ENCODE measurements at places on chromosomes 13 and 19.

GRCh38 chr19:18002347-18002850 lies 5.6 kb upstream of the ARRDC2 start:
- no peak for DNase-seq

GRCh38 chr19:49573425-49573824 lies 6.9 kb downstream of the NOSIP start:
- no peak for DNase-seq

GRCh38 chr13:108855737-108856387 lies 226.5 kb downstream of the MYO16 start:
- DNase-seq = no peak

- DNase-seq = peak; percentile 60
These were observed at the start of gene ZNF69 for GRCh38 chr19:11887611-11888531. Gene ZNF69 (plus strand): TSS chr19:11887782. CDS start chr19:11887924, 142 bp downstream.

DNA sequence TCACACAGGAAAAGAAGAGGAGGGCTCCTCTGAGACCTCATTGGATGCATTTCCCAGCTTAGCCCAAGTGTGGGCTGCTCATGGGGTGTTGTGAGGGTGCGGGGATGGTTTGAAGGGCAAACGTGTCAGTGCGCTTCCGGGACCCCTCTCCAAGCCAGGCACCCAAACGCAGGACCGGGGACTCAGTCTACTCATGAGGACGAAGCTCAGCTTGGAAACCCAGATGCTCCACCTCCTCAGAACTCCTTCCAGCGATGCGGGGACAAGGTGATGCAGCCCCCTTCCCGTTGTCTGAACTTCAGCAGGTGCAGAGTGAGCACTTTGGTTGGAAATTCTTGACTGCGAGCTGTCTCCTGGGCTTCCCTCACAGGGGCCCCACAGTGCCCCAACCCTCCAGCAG lies 33.1 kb upstream of the MTIF3 start:
- DNase-seq = no peak

GRCh38 chr13:110017379-110017778 lies 231.0 kb upstream of the IRS2 start:
- DNase-seq = no peak

DNA sequence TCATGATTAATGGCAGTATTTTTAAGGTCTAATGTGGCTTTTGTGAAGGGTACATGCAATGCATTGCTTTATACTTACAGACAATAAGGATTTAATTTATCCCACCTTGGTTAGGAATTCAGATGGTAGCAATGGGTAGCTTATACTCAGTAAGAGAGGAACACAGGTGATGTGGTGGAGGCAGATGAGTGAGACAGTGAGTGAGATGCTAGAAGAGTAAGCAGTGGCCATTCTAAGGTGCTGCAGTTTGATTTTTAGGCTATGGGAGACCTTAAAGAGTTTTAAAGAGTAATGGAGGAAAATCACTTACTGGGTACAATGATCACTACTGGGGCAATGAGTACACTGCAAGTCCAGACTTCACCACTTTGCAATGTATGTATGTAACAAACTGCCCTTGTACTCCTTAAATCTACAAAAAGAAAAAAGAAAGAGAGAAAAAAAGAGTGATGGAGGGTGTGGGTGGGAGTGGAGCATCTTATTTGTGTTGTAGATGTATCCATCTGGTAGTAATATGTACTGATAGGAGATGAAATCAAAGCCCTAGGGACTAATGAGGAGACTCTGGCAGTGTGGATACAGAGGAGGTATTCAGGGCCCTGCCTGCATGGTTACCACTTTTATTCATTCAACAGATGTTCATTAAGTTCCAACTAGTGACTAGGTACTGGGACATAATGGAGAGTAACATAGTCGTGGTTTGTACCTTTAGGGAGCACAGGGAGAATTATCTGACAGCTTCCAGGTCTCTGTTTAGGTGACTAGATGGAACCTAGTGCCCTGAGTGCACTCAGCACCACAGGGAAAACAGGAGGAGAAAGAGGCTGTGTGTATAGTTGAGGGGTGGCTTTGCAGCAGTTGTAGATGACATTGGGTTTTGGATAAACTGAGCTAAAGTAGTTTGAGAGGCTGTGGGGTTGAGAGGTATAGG lies 99.0 kb downstream of the GPC6 start:
- no peak for DNase-seq

- no peak for DNase-seq
These were observed 106.5 kb downstream of the FOXO1 start for GRCh38 chr13:40559915-40560314.

- no peak for DNase-seq
These were observed 61.3 kb downstream of the SLITRK6 start for GRCh38 chr13:85737952-85738351.

- DNase-seq = no peak
These were observed 40.1 kb downstream of the FAM216B start for GRCh38 chr13:42821437-42821836.

DNA sequence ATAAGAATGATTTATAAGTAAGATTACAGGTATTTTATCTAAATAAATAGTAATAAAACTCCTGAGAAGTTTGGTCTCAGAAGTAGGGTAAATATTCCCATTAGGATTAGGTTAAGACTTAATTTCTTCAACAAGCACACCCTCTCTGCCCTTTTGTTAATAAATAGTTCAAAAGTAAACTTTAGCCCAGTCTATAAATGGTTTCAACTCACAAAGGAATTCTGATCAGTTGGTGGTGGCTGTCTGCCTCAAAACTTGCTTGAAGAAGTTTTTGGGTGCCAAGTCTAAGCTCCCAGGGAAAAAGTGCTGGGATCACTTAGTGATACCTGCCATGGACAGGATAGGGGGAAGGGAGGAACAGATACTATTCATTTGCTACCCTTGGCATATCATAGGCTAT lies 22.9 kb downstream of the MBNL2 start:
- DNase-seq = no peak

GRCh38 chr19:5789886-5790558 lies 941 bp downstream of the DUS3L start:
- no peak for DNase-seq

- no peak for DNase-seq
These were observed 9.5 kb downstream of the XAB2 start for GRCh38 chr19:7619671-7620441.

GRCh38 chr19:33241530-33242101 lies 16.0 kb upstream of the SLC7A10 start:
- DNase-seq = no peak

- no peak for DNase-seq
These were observed 636 bp upstream of the RB1 start for GRCh38 chr13:48302871-48303358.

DNA sequence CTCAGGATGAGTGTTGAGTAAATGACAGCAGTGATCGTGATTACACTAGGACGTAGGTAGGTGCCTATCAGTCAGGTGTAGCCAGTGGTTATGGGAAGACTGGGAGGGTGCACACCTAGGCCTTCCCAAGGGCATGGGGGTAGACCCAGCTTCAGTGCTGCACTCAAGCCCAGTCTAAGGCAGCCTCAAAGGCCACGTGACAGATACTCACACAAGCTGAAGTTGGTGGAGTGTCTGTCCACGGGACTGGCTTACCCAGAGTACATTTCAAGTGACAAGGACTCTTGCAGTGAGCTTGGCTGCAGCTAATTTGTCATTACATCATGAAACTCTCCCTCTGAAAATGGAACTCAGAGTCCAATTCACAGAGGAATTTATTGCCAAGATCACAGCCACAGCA lies 118.3 kb downstream of the SHISA2 start:
- no peak for DNase-seq

- no peak for DNase-seq
These were observed 8.2 kb downstream of the LAMP1 start for GRCh38 chr13:113305208-113305607.

DNA sequence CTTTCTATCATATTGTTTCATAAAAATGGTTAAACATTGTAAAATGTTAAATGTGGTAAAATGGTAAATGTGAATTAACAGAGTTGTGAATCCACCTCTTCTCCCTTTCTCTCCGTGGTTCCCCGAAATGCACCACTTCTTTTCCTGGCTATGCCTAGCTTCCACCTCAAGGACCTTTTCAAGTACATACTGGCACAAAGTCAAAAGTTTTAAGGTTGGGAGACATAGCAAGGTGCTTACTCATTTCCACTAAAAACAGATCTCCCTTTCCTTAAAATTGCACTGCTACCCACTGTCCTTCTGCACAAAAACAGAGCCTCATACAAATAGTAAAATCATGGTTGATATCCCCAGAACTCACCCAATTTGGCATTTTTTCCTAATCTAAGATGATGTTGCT lies 558.2 kb downstream of the SLITRK6 start:
- no peak for DNase-seq

DNA sequence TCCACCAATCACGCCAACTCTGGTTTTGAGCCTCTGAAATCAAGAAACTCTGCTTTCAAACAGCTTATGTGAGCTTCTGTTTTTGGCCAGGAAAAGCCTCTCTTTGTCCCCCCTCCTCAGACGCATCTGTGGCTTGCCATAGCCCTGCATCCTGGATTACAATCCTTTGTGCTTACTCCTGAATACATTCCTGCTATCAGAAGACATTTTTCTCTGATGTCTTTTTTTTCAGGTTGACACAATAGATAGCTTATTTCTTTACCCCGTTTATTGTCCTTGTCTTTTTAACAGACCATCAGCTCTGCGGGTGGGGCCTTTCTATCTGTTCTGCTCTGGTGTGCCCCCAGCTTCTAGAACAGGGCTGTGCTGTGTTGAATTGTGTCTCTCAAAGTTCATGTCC lies 11.0 kb downstream of the PNMA8B start:
- DNase-seq = no peak

DNA sequence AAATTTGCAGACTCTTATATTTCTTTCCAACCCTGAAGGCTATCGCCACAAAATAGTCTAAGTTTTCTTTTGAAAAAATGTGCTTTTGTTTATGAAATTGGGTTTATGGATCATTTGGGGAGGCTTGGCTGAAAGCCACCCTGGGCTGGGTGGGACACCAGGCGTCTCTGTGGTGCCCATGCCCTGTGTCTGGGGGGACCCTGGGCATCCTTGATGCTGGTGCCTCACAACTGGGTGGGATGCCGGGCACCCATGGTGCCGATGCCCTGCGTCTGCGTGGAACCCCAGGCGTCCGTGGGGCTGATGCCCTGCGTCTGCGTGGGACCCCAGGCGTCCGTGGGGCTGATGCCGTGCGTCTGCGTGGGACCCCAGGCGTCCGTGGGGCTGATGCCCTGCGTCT lies 105.0 kb downstream of the RAB20 start:
- DNase-seq = no peak

GRCh38 chr13:27161980-27162379 lies 9.6 kb downstream of the USP12 start:
- no peak for DNase-seq

GRCh38 chr13:85825454-85825853 lies 26.2 kb upstream of the SLITRK6 start:
- no peak for DNase-seq

GRCh38 chr13:112869202-112870050 lies 99.6 kb upstream of the MCF2L start:
- no peak for DNase-seq
